Activated CD8-positive, alpha-beta T cell treated with anti-CD3 and anti-CD28 coated beads, Interleukin-2, amount 10 ng/mL, durations not matched to agents 7 days and 5 days (primary cell): ENCODE measurements at places on chromosomes 6 and 20.
A peak's percentile ranks its signal among the peaks of the same experiment; 100 is the strongest.

DNA sequence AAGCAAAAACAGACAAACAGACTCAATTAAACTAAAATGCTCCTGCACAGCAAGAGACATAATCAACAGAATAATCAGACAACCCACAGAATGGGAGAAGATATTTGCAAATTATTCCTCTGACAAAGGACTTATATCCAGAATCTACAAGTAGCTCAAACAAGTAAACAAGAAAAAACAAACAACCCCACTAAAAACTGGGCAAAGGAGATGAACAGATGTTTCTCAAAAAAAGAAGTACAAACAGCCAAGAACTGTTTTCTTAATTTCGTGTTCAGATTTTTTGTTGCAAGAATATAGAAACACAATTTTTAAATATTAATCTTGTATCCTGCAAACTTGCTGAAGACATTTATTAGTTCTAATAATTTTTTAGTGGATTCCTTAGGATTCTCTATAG, 274.1 kb downstream of the BCKDHB start:
- H3K4me3 ChIP-seq: no peak overlapping the region
- H3K36me3 ChIP-seq: no peaks in the 10 kb centered on the region
- DNase-seq: no peak

DNA sequence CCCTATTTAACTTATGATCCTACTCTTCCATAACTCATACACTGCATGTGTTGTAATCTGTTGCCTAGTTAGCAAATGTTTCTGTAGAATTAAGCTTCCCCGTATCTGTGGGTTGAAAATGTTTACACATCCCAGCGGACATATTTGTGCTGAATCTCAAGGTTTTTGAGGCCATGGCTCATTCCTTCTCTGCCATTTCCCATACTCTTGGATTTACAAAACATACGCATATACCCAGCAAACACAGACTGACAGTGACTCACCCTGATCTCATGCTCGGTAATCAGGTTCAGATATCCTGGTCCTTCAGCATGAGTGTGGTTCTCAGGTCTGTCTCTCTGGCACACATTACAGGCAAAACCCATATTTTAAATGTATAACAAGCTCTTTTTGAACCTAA, 58.7 kb downstream of the AGPAT4 start:
- no peaks in the 10 kb centered on the region for H3K27me3 ChIP-seq
- H3K4me1 ChIP-seq: no peaks in the 10 kb centered on the region
- DNase-seq: no peak
- H3K27ac ChIP-seq: no peak overlapping the region
- H3K36me3 ChIP-seq: peaks cover 2% of the 10 kb centered on the region

DNA sequence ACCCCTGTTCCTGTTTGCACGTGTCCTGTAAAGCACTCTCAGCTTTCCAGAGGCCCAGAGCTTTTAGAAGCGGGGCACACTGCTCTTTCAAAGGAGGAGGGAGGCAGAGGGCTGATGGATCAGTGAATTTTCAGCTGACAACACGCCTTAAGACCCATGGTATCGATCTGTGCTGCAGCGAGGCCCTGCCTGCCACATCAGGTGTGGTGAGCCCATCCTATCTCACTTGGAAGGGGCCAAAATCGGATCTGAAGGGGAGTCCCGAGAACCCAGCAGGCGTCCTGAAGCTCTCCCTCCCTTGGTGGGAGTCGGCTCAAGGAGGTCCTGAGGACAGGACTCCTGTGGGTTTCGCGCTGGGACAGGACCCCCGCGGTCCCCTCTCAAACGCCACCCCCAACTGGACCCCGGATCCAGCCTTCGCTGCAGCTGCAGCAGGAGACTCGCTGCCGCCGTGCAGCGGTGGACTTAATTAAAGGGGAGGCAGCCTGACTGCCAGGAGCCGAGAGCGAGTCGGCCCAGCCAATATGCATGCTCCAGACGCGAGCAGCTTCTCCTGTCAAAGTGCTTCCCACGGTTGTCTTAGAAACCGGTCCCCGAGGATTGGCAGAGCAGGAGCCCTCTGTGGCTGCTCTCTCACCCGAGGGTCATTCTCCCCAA, 580.0 kb upstream of the ZNF337 start:
- H3K4me1 ChIP-seq: peaks cover 34% of the 10 kb centered on the region
- H3K27me3 ChIP-seq: no peaks in the 10 kb centered on the region
- H3K36me3 ChIP-seq: peaks cover 47% of the 10 kb centered on the region
- H3K27ac ChIP-seq: no peak overlapping the region
- no peak for DNase-seq

- peaks cover 2% of the 10 kb centered on the region for H3K36me3 ChIP-seq
- peaks cover 26% of the 10 kb centered on the region for H3K27me3 ChIP-seq
- no peak overlapping the region for H3K27ac ChIP-seq
- H3K4me1 ChIP-seq: peaks cover 18% of the 10 kb centered on the region
Observed at GRCh38 chr20:45822857-45823256, 4.3 kb downstream of the TNNC2 start.

- H3K36me3 ChIP-seq: peaks cover 2% of the 10 kb centered on the region
- DNase-seq: no peak
- no peaks in the 10 kb centered on the region for H3K27me3 ChIP-seq
- no peak overlapping the region for H3K4me3 ChIP-seq
- H3K27ac ChIP-seq: no peak overlapping the region
Observed at GRCh38 chr6:107511511-107511993, 21.6 kb downstream of the SOBP start.

GRCh38 chr6:69069881-69070280, 434.8 kb downstream of the ADGRB3 start:
- H3K4me1 ChIP-seq: no peaks in the 10 kb centered on the region
- no peak for DNase-seq
- H3K4me3 ChIP-seq: no peak overlapping the region
- H3K36me3 ChIP-seq: no peaks in the 10 kb centered on the region
- H3K27ac ChIP-seq: no peak overlapping the region
- H3K27me3 ChIP-seq: no peaks in the 10 kb centered on the region

GRCh38 chr6:123668063-123668462, 31.3 kb upstream of the TRDN start:
- no peaks in the 10 kb centered on the region for H3K27me3 ChIP-seq
- no peaks in the 10 kb centered on the region for H3K36me3 ChIP-seq
- H3K4me3 ChIP-seq: no peak overlapping the region
- DNase-seq: no peak
- H3K4me1 ChIP-seq: no peaks in the 10 kb centered on the region

GRCh38 chr6:21371676-21372171, 221.8 kb upstream of the SOX4 start:
- DNase-seq: no peak
- H3K36me3 ChIP-seq: no peaks in the 10 kb centered on the region
- no peaks in the 10 kb centered on the region for H3K4me1 ChIP-seq
- no peaks in the 10 kb centered on the region for H3K27me3 ChIP-seq
- no peak overlapping the region for H3K4me3 ChIP-seq
- H3K27ac ChIP-seq: no peak overlapping the region

- H3K4me3 ChIP-seq: peak overlapping the region; percentile 71
- H3K27ac ChIP-seq: peak overlapping the region; percentile 98
- H3K36me3 ChIP-seq: peaks cover 29% of the 10 kb centered on the region
- H3K27me3 ChIP-seq: no peaks in the 10 kb centered on the region
Observed at GRCh38 chr20:23358563-23358906, 3.4 kb upstream of the GZF1 start.

GRCh38 chr6:154805288-154805911, 72.2 kb downstream of the SCAF8 start:
- H3K27ac ChIP-seq: no peak overlapping the region
- H3K4me3 ChIP-seq: no peak overlapping the region
- H3K4me1 ChIP-seq: no peaks in the 10 kb centered on the region
